Suppressor macrophage treated with lipopolysaccharide for 4 hours (primary cell): ENCODE measurements at places on chromosomes 11 and 22.

DNA sequence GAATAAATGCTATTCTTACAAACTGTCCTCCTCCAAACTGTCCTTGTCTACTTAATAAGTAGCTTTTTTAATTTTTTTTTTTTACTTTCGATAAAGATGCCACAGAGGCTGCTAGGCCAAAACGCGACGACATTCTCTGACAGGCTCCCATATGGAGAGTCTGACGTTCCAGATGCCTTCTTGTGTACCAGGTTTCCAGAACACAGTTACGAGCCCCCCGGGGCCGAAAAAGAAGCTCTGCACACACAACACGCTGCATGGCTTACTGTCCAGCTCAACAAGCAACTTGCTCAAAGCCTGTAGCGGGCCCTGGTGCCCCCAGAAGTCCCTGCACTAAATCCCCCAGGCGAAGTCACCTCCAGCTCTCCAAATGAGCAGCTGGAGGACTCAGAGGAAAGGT is 39.3 kb downstream of the LARGE1 start:
- no peak for DNase-seq

- DNase-seq = peak; percentile 54
These were observed 30.2 kb downstream of the C22orf31 start for GRCh38 chr22:29031227-29032011.

GRCh38 chr11:34044664-34045485 is 6.7 kb upstream of the CAPRIN1 start:
- peak; percentile 88 for DNase-seq

DNA sequence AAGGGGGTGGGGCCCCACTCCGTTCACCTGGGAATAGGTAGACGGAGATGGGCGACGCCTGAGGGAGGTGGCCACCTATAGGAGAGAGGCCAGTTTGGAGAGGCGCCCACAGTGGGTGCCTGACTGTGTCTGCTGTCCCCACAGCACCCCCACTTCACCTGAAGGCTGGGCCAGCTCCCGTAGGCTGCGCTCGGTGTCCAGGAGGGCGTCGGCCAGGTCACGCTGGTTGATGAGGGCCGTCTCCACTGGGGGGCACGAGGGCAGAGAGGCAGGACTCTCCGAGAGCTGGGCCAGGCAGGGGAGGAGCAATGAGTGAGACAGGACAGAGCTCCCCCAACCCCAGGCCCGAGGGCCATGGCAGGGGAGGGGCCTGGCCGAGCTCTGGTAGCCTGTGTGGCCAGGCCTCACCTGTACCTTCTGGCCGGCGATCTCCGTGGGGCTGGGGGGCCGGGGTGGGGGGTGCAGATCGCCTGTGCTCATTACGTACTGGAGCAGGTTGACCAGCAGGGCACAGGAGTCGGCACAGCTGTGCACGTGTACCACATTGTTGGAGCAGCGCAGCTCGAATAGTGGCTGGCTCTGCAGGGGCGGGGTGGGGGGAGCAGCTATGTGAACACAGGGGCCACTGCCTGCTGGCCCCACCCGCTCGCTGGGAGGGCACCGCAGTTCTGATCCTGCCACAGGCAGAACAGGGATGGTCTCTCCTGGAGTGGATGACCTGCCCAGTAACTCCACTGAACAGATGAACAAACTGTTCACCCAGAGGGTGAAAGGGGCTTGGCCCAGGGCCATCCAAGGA is 14.7 kb downstream of the ATG2A start:
- DNase-seq = no peak

DNA sequence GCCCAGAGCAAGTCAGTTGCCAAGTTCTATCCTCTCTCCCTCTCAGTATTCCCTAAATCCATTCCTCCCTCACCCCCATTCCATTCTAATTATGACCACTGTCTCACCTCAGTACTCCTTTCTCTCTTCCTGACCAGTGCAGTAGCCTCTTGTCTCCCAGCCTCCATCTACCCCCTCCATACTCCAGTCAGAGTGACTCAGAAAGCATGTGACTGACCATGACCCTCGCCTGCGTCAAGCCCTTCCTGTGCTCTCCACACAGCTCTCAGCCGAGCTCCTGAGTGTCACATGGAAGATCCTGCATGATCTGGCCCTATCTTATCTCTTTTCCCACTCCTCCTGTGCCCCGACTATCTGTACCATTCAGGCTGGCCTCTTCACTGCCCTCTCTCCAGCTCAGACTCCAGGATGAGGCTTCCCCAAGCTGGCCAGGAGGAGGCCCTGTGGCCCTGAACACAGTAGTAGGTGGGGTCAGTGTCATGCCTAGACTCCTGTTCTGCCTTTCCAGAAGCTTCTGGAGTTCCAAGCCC is 42.6 kb downstream of the NEU3 start:
- DNase-seq = peak; percentile 88

- peak; percentile 7 for DNase-seq
These were observed 23.9 kb upstream of the RBFOX2 start for GRCh38 chr22:36052505-36052941.

- DNase-seq = no peak
These were observed 10.3 kb upstream of the CTSD start for GRCh38 chr11:1773994-1774550.

DNA sequence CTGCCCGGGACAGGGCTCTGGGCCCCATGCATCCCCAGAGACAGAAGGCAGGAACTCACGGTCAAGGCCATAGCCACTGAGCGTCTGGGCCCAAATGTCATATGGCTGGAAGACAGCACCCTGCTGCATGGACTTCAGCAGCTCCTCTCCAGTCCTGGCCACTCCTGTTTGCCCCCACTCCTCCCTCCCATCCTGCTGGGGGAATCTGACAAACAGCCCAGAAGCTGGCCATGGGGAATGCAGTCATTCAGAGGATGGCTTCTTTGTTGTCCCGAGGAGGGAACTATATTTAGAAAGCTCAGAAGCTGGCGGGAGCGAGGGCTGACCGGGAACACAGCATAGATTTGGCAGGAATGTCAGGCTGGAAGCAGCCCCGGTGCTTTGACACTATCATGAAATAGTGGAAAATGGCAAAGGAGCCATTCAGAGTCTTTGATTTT is 35.0 kb downstream of the DKK3 start:
- no peak for DNase-seq

DNA sequence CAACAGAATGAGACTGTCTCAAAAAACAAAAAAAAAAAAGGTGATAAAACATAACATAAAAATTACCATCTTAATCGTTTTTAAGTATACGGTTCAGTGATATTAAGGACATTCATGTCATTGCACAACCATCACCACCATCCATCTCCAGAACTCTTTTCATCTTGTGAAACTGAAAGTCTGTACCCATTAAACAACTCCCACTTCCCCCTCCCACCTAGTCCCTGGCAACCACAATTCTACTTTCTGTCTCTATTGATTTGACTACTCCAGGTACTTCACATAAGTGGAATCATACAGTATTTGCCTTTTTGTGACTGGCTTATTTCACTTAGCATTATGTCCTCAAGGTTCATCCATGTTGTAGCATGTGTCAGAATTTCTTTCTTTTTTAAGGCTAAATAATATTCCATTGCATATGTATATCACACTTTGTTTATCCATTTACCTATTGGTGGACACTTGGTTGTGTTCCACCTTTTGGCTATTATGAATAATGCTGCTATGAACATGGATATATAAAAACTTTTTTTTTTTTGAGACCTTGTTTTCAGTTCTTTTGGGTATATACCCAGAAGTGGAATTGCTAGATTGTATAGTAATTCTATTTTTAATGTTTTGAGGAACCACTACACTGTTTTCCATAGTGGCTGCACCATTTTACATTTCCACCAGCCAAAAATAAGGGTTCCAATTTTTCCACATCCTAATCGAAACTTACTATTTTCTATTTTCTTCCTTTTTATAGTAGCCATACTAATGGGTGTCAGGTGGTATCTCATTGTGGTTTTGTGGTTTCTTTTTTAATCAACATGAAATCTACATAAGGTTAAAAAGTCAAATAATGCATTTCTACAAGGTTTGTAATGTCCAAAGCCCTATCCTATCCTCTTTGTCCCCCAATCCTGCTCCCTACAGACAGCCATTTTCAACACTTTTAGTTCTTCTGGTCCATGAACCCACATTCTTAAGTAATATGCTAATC is 23.4 kb upstream of the PIK3C2A start:
- DNase-seq = peak; percentile 56

GRCh38 chr11:112834277-112834755 is 126.9 kb upstream of the NCAM1 start:
- DNase-seq = no peak

DNA sequence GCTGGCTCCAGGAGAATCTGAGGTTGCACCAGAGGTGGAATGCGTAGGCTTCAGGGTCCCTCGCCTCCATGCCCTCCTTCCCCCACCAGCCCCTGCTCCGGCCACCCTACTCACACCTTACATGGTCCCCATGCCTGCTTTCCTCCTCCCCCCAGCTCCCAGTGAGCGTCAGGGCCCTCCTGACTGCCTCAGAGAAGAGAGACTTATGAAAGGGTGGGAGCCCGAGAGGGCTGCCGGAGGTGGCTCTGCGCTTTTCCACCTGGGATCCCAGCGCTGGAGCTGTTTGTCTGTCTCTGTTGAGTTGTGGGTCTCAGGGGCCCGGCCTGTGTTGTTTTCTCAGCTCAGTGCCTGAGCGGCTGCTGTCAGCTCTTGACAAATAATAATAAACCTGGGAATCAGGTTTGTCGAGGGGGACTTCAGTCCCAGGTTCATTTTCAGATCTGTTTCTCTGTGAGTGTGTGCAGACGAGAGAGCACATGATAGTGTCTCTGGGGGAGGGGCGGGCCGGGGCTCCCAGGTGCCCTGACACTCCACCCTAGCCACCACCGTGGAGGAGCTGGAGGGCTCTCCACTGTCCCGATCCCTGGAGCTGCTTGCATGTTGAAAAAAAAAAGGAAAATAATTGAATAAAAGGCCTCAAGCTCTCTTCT is 153.7 kb downstream of the FEZ1 start:
- DNase-seq = no peak

DNA sequence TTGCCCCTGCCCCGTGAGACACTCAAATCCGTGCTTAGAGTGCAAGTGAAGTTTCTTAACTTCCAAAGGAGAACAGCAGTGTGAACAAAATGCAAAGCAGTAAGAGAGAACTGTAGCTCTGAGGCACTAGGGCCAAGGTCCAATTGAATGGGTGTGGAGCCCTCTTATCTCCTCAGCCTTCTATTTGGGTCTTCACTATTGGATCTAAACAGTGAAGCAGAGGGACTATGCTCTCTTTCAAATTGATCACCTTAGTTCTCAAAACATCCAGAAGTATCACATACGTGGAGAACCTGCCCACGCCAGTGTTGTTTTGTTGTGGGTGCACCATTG is 49.6 kb downstream of the C22orf31 start:
- no peak for DNase-seq

DNA sequence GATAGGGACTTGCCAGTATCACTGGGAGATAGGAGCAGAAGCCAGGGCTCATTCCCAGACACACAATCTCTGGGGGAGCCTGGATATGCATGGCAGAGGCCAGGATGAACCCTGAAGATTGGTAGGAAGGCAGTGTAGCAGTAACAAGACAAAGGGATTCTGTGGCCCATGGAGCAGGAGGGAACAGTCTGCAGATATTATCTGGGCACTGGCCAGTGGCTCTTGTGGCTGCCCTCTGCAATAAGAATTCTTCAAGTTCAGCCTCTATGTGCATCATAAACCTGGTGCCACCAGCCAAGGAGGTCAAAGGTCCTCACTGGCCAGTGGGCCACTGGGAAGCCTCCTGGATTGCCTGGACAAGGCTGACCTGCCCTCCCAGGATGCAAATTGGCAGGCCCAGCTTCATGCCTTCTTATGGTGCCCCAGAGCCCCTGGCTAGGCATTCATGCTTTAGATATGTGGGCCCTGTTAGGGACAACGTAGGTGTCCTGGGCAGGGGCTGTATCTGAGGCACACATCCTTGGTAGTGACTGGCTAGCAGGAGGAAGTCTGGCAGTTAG is 29.2 kb downstream of the KCNQ1OT1 start:
- no peak for DNase-seq

DNA sequence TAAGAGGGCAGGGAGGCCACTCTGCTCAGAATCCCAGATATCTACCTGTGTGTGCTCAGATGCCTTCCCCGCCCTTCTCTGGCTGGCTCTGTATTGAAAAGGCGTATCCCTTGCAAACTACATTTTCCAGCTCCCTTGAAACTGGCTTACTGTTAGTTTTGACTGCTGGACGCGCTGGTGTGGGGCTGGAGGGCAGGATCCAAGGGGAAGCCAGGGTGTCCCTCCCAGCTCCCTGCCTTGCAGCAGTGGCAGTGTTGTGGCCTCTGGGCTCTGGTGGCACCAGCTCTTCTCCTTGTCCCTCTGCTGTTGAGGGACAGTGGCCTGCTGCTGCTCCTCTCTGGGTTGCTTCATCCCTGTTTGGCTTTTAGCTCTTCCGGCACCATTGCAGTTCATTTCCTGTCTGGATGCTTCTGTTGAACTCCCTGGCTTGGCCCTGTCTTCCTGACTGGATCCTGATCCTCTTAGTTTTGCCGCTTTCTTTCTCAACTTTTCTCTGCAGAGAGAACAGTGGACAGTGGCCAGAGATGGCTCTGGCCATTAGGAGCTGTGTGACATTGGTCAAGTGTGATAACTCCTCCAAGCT is 107.1 kb upstream of the PARVA start:
- DNase-seq = no peak

DNA sequence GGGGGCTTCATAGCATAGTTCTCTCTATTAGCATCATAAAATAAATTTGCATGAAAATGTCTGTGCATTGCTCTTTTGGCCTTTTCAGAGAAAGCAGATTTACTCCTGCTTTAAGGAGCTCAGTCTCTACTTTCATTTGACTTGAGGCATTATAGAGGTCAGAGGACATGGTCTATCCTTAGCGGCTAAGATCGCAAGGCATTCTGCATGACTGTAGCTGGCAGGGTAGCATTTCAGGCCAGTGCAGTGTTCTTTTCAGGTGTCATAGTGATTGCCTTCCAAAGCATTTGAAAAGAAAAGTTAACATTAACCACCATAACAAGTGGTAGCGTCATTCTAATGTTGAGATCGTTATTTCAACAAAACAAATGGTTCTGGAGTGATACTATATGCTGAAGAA is 126.5 kb downstream of the NCAM1 start:
- no peak for DNase-seq

DNA sequence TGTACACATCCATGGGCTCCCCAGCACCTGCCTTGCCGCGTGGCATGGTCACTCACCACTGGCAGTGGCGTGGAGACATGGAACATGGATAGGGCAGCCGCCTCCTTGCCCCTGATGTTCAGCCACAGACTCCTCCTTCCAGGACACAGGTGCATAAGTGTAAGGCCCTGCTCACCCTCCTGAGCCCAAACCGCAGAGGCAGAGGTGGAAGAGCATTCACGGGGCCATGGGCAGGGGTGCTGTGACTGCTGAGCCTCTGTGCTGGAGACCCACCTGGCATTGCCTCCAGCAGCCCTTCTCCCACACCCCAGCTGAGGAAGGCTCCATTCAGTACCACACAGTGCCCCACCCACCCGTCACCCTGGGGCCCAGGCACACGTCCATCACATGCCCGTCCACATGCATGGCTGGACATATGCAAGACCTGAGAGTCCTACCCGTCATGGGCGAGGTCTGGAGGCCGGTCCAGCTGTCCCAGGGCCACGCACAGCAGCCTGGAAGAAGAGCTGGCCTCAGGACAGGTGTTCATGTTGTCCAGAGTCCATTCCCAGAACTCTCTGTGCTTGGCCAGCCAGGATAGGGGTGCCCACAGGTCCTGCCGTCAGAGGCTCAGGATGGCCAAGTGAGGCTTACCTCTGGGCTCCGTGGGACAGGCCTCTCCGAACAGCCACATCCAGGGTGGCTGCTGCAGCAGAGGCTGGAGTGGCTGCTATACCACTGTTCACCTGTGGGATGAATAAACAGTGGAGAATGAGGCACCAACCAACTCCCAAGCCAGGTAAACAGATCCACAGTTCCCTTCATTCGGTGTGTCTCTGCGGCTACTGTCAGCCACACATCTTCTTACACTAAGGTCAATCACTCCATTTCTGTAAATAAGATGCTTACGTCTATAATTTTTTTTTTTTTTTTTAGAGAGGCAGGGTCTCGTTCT is 1.7 kb upstream of the TUBGCP6 start:
- no peak for DNase-seq

GRCh38 chr11:82004537-82005213 is 729.0 kb downstream of the FAM181B start:
- DNase-seq = no peak
